Tibial nerve (tissue), 4 donors: ENCODE measurements at places on chromosomes 11 and 22.

DNA sequence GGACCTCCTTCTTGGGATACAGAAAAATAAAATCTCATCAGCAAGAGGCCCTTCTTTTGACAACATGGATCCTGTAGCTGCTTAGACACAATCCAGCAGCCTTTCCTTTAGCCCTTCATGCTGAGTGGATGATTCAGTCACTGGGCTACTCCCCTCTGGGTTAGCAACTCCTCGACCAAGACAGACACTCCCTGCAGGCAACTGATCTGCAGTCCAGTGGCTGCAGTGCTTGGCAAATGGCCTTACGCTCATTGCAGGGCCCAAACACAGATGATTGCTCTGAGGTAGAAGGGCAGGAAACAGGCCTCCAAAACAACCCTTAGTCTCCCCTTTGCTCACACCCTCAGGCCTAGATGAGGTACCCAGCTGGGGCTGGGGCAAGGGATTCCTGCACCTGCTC lies 73.2 kb upstream of the OPCML start:
- no peak for DNase-seq

DNA sequence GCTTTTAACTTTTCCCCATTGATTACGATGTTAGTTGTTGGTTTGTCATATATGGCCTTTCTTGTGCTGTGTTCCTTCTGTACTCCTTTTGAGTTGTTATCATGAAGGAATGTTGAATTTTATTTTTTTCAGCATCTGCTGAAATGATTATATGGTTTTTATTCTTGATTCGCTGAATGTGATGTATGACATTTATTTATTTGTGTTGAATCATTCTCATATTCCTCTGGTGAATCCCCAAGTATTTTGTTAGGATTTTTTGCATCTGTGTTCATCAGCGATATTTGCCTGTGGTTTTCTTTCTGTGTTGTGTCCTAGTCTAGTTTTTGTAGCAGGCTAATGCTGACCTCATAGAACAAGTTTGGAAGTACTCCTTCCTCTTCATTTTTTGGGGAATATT lies 78.2 kb downstream of the GGT1 start:
- no peak for DNase-seq

DNA sequence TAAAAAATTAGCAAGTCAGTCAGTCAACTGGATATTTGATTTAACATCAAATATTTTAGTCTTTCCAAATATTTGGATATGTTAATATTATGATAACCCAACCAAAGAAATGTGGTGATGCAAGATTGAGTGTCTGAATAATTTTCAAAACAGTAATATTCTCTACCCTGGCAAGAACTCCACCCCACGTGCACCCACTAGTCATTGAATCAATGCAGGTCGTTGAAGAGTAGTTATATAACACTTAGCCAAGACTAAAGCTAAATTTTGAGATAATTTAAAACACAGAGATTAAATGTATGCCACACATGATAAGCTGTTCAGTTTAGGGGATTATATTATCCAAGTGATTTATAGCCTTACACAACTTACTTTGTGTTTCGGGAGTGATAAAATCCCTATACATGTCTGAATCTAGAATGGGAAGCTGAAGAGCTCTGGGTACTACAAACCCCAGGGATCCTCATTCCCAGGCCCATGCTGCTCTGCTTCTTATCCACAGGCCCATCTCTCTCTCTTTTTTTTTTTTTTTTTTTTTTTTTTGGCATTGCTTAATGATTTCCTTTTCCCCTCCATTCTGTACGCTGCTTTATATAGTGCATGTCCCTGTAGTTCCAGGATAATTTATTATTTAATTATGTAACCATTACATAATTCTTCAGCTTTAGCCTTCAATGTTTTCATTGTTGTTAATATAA lies 392.9 kb downstream of the NTM start:
- DNase-seq, result no peak

GRCh38 chr11:66851698-66852465 lies 5.0 kb upstream of the LRFN4 start:
- DNase-seq, result no peak

GRCh38 chr22:17970201-17970708 lies 54.1 kb downstream of the MICAL3 start:
- DNase-seq, result no peak

- no peak for DNase-seq
Observed at GRCh38 chr11:59555601-59556114, 44.3 kb downstream of the OR4D9 start.

DNA sequence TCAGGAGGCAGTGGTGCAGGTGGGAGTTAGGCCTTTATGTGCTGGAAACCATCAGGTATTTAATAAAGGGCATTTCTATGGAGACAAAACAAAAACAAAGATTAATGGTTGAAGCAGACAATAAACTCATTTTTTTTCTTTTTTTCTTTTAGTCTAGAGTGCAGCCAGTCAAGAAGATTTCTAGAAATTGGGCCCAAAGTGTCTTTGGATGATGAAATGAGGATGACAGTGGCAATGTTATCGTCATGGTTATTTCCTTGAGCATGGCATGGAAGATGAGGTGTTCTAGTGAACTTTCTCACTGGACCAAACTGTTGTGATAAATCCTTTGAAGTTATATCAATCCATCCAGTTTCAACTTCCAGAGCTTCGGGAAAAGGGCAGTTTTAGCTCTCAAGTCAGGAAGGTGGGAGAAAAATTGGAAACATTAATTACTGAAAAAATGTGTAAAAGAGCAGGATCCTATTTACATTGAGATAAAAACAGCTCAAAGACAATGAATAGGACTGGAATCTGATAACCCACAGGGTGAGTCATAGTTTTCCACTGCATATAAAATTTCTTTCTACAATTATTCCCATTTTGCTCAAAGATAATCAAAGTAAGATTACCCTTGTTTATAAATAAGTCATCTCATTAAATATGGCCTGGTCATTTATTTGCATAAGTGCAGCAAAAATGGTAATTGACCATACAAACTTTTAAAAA lies 33.0 kb downstream of the PRR5L start:
- DNase-seq, result no peak
